ENCODE measurements at places on chromosomes 1 and 21.

GRCh38 chr1:184986250-184986649 is 11.9 kb upstream of the NIBAN1 start:
- DNase-seq = no peak

DNA sequence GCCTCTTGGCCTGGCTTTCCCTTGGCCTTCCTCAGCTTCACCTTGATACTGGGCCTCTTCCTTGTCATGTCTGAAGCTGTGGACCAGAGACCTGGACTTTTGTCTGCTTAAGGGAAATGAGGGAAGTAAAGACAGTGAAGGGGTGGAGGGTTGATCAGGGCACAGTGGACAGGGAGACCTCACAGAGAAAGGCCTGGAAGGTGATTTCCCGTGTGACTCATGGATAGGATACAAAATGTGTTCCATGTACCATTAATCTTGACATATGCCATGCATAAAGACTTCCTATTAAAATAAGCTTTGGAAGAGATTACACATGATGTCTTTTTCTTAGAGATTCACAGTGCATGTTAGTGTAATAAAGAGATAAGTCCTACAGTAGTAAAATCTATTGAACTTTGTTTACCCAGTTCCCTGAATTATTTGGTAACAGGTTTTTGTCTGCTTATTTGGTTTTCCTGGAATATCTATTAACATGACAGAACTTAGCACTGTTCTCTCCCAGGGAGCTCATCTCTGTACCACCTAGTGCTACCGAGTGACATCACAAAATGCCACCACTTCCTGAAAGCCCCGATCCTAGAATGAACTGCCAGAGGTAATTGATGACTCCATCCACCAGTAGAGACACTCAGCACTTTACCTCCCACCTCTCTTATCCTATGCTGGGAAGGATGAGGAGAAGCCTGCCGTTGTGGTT is 22.2 kb downstream of the UBE2T start:
- DNase-seq = no peak

- DNase-seq = no peak
Observed at GRCh38 chr1:33273406-33273805, 17.1 kb downstream of the ZNF362 start.

DNA sequence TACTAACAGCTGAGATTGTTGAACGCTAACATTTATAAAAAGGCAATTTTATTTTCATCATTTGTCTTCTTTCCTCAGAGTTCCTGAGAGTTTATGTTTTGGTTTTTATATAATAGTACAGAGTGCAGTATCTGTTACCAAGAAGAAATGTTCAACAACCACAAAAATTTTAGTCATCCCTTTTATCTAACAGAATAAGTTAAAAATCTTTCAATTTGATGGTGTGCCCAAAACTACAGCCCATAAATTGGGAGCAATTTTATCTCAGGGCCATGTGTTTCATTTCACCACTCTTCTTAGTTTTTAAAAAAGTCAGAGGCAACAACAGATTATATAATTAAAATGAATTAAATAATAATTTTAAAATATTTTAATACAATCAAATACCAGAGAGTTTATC is 37.1 kb downstream of the NEXN start:
- DNase-seq = no peak

DNA sequence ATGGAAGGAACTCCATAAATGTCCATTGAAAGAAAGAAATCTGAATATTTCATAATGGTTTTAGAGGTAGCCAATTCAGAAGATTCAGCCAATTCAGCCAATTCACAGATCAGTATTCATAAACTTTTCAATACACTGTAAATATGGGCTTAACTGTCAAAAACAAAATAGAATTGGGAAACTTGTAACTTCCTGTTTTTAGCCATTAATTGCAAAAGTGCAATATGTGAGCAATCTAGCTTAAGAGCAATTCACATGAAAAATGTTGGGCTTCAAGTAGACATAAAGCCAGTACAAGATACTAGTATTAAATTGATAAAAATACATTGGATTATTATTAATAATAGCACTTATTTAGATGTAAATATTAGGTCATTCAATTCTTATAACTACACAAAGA is 27.5 kb upstream of the PLPPR4 start:
- no peak for DNase-seq

DNA sequence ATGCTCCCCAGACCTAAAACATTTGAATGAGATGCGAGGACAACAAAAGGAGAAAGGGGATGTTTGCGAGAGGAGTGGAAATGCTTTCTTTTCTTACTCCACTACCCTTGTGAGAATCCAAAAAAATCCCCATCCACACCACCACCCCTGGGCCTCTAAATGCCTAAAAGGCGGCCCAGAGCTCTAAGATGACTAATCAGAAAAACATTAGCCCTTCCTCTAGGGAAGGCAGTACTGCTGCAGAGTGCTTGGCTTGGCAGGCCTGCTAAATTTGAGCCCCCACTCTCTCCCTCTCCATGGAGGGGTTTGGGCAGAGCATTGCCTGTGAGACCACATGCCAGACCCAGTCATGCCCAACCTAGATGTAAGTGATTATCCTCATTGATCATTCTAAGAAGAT is 347.9 kb downstream of the USH2A start:
- no peak for DNase-seq
